ENCODE measurements at places on chromosomes 5 and 9.

GRCh38 chr5:178314061-178314660 is 81.6 kb upstream of the PHYKPL start:
- DNase-seq = no peak

- no peak for DNase-seq
These were observed 60.3 kb upstream of the RFX3 start for GRCh38 chr9:3586066-3586465.

DNA sequence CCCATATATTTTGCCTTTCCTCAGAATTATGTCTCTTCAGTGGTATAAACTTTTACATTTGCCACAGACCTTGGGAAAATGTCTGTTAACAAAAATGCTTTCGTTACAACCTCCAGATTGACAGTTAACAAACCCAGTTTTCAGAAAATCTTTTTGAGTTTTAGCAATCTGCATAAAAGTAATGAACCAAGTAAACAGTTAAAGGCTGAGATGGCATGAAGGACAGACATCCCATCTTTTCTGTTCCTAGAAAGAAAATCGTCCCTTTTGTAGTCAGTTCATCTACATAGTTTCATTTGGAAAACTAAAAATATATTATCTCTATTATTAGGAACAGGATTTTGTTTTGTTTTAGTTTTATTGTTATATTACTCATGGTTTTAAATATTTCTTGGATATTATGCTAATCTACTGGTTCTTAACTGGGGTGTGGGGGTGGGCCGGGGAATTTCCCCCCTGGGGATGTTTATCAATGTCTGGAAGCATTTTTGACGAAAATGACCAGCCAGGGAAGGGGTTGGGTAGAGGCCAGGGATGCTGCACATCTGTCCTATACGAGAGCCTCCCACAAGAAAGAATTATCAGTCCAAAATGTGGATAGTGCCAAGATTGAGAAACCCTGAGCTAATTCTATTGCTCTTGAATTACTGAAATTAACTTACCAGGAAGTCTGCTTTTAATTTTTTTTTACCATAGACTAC is 11.9 kb downstream of the FYB1 start:
- no peak for DNase-seq

DNA sequence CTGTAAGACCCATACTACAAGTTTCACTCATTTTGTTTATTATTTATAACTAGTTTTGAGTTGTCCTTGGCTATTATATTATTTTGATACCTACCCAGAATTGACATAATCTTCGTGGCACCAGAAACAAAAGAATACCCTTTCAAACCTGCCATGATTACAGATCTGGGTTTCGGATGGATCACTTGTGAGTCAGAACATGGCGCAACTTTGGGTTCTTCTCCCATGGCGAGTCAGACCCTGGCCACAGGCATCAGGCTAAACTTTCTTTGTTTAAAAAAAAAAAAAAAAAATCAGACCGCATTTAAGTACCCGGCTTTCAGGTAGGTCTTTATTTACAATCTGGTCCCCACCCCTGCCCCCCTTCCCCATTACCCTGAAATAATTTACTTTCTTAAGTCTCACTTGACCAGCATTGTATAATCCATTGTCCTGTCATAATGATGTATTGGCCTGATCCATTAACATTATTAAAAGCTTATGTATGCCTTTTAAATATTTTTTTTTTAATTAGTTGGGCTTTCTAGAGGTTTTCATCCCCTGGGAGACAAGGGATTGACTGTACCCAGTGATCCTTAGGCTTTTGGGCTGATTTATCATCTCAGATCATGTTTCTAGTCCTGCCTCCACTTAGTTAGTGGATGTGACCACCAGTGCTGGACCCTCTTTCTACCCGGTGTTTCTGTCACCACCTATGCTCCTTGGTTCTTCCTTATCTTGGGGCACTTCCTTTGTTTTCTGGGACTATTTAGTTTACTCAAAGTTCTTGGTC is 43.9 kb downstream of the F2RL2 start:
- no peak for DNase-seq

GRCh38 chr9:37914154-37914551 is 10.2 kb upstream of the SLC25A51 start:
- DNase-seq = peak; percentile 22

- DNase-seq = no peak
These were observed 79.0 kb downstream of the COL23A1 start for GRCh38 chr5:178511172-178511571.

DNA sequence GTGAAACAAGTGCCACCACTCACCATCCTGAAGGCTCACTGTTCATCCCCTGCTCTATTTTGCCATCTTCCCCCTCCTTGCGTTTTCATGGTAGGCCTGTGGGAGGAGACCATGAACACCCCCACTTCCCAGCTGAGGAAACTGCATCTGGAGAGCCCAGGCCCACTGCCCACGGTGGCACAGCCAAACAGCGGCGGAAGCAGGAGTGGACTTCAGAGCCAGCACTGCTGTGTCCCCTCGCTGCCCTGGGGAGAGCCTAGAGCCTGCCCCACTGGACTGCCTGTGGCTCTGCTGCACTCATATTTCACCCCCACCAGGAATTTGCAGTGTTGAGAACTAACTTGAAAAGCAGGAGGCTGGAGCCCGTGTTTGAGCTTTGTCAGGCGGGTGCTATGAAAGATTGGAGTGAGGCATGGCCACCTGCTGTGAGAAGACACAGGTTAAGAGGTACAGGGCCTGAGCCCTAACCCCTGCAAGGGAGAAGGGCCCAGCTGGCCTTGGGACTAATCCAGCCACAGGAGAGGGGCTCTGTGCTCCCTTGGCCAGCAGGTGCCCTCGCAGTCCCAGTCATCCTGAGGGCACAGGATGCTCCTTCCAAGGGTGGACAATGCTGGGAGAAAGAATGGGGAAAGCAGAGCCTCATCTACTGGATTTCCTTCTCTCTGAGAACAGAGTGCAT is 79.0 kb downstream of the MACROH2A1 start:
- no peak for DNase-seq

DNA sequence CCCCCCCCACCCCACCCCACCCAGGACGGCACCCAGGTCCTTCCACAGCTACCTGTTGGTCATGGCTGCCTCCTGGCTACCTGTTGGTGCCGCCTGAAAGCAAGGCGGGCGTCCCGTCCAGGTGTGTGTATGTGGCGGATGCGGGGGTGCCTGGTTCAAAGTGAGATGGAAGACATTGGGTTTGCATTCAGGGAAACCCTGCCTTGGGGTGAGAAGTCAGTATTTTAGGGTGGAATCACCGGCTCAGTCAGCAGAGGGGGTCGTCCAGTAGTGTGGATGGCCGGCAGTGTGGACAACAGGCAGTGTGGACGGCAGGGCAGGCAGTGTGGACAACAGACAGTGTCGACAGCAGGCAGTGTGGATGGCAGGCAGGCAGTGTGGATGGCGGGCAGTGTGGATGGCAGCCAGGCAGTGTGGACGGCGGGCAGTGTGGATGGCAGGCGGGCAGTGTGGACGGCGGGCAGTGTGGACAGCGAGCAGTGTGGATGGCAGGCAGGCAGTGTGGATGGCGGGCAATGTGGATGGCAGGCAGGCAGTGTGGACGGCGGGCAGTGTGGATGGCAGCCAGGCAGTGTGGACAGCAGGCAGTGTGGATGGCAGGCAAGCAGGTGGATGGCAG is 28.0 kb downstream of the NKD2 start:
- no peak for DNase-seq

GRCh38 chr5:37554938-37555337 is 175.8 kb downstream of the WDR70 start:
- DNase-seq = no peak

DNA sequence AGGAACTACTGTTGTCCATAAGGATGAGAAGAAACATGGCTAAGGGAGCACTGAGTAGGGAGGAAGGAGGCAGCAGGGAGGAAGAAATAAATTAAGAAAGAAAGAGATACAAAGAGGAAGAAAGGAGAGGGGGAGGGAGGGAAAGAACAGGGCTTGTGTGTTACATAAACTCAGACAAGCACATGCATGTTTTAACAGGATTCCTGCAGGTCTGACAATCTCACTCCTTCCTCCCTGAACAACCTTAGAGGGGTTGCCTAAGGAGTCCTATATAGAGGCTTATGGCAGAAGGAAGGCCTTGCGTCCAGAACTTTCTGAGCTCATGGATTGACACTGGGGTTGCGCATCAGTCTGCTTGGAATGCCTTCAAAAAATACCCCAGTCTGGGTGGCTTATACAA is 4.2 kb upstream of the KCNIP1 start:
- no peak for DNase-seq

- no peak for DNase-seq
These were observed 24.5 kb downstream of the CDC42SE2 start for GRCh38 chr5:131288328-131288727.

DNA sequence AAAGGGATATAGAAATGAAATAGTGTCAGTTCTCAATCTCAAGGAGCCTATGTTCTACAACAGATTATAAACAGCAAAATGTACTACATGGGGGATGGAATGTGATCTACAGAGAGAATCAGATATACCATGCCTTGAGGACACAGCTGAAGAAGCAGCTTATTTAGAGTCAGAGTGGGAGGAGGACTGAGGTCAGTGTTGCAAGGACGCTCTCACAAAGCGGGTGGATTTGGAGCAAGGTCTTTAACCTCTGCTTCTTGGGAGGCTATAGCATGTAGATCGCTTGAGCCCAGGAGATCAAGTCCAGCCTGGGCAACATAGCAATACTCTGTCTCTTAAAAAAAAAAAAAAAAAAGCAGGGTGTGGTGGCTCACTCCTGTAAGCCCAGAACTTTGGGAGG is 32.8 kb upstream of the PLIN2 start:
- no peak for DNase-seq

DNA sequence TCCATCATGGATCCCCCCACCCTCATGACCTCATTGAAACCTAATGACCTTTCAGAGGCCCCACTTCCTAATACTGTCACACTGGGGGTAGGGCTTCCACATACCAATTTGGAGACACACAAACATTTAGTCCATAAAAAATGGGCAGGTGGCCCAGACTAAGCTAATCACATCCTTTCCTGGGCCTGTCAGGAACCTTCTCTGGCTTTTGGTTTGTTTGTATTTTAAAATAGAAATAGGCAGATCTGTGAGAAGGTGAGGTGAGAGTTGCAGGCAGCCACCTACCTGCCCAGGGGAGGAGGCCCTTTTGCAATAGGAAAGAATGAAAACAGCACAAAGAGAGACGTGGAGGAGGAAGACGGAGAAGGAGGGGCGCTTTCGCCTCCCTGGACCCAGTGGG is 90.2 kb upstream of the BOD1 start:
- DNase-seq = no peak

GRCh38 chr9:33293782-33294181 is 3.5 kb downstream of the NFX1 start:
- no peak for DNase-seq

- DNase-seq = no peak
These were observed 58.6 kb downstream of the PRKACG start for GRCh38 chr9:68955330-68955729.

GRCh38 chr9:86054695-86055094 is 44.7 kb downstream of the GOLM1 start:
- DNase-seq = no peak

DNA sequence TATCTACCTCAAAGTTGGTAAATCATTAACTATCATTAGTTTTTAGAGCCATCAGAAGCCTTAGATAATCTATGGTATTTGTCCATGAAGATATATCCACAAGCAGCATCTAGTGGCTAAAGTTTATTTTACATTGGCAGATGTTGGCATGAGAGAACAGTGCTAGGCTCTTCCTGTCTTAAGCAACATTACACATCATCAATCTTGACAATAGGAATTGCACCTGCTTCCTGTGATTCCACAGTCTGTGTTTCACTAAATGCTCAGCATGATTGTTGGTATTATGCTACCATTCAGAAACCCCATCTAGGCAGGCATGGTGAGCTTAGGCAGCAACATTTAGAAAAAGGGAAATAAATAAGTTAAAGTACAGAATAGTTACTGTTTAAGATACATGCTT is 246.6 kb downstream of the SLCO4C1 start:
- no peak for DNase-seq

- no peak for DNase-seq
These were observed 59.5 kb upstream of the PCSK1 start for GRCh38 chr5:96492459-96493047.

GRCh38 chr5:127353796-127354195 is 63.2 kb downstream of the MEGF10 start:
- DNase-seq = no peak

DNA sequence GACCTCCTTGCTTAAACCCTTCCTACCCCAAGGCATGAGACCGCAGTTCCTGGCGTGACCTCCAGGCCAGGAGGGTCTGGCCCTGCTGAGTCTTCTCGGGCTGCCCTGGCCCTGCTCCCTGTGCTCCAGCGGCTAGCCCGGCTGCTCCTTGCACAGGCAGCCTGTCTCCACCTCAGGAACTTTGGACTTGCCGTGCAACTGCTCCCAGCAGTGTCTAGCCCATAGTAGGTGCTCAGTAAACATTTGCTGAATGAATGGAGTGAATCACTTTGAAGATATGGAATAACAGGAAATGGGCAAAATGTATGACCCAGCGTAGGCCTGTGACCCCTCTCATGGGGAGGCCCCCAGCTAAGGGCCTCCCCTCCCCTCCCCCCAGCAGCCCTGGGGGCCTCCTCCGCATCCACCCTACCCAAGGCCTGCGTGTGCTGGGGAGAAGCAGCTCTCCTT is 127.1 kb downstream of the ZNF354C start:
- DNase-seq = no peak

DNA sequence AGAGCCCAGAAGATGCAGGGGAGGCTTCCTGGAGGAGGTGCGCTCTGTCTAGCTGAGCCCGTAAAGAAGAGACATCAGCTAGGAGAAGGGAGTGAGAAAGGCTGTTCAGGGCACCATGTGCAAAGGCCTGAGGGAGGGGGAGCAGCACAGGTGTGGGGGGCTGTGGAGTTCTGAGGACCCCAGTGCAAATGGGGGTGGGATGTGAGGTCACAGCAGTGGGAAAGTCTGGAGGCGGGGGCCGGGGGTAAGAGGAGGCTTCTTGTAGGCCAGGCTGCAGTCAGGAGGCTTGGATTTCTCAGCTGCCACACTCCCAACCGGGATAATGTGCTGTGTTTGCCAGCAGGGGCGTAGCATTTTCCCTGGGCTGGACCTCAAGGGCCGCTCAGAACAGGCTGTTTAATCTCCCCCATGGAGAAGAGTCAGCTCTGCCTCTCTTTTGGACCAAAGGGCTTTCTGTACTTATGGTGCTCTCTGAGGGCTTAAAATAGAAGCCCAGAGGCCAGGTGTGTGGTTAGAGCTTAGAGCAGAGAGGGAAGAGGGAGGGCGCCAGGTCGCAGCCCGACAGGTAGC is 5.7 kb downstream of the NEURL1B start:
- DNase-seq = no peak

GRCh38 chr9:32551276-32552051 is 663 bp upstream of the SMIM27 start:
- DNase-seq = no peak

- DNase-seq = no peak
These were observed 35.5 kb downstream of the PLPP7 start for GRCh38 chr9:131324736-131325679.

- DNase-seq = no peak
These were observed 5.8 kb upstream of the SPATA31C2 start for GRCh38 chr9:88143957-88144625.

GRCh38 chr5:142655339-142656267 is 30.3 kb downstream of the FGF1 start:
- peak; percentile 92 for DNase-seq

DNA sequence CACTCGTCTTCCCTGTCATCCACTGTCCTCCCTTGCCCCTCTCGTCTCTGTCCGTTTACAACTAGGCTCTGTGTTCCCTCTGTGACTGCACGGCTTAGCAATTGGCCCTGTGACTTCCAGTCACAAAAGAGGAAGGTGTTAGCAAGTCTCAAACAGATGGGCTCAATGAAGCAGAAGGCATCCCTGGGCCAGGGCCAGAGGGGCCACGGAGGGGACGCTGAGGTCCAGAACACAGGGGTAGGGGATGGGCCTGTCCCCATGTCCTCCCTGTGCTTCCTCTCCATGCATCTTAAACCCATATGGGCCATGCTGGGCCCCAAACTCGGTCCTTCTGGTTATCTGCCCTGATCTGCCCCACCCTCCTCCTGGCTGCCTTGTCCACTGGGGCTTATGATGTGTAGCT is at the start of gene CD72:
Gene CD72, minus strand, starts transcription at position 89 of the 403 bp plus-strand sequence. CDS start 110 bp downstream, outside the sequence.
- no peak for DNase-seq

Measured in dorsolateral prefrontal cortex (tissue), 122 donors.